ENCODE measurements at places on chromosomes 2 and 18.

GRCh38 chr18:40821596-40822243, 1133.3 kb upstream of the PIK3C3 start:
- no peak for DNase-seq

DNA sequence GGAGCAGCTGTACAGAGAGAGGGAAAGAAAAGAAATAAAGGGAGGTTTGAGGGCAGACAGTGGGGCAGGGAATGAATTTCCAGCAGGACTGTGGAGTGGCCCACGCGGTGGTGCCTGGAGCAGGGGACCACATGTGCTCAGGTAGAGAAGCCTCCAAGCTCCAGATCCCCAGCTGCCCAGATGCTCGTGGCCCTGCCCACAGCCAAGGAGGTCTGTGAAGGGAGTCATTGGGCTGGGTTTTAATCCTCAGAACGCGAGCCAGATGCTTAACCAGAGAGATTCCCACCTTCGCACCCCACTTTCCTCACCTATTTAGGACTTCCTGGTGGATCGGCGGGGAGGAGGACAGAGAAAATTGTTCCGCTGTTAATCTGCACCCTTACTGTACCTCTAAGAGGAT, 369.4 kb downstream of the PARD3B start:
- no peak for DNase-seq

- no peak for DNase-seq
Measured at GRCh38 chr18:56148373-56148772, 490.0 kb downstream of the TXNL1 start.

- DNase-seq = no peak
Measured at GRCh38 chr2:195407783-195408182, 249.2 kb upstream of the SLC39A10 start.

- DNase-seq = peak; percentile 59
Measured at GRCh38 chr18:24600076-24600654, 139.7 kb downstream of the HRH4 start.

DNA sequence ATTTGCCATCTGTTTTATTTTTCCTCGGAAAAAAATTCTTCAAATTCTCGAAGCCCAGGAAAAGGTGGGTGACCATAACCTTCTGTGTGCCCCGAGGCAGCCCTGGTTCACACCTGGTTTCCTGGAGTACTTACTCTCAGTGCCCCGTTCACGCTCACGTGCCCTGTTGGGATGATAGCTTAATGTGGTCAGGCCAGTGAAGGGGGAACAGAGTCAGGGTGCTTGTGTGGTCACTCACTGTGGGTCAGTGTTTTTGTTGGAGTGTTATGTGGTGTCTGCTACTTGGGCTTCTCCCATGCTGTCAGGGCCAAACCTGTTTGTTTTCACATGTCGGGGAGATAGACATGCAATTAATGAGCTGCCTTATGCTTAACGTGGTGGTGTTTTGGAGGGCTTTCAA, 78.1 kb downstream of the MAP4K4 start:
- DNase-seq = no peak

DNA sequence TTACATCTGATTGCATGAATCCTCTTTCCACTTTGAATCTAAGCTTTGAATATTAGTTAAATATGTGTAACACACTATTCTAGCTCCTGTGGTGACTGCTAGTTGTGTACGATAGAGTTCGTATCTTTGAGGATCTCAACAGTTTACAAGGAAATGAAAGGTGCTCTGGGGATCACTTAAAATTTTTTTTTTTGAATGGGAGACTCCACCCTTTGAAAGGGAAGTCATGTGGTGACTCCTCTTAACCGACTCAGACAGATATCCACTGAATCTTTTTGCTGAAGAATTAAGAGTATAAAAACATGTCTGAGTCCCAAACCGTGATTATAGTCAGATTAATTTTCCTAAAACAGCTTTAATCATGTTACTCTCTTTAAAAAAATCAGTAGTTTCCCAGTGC, 4.0 kb downstream of the CLIP4 start:
- DNase-seq = no peak

GRCh38 chr18:34857320-34857719, 147.2 kb downstream of the DTNA start:
- DNase-seq = peak; percentile 37

DNA sequence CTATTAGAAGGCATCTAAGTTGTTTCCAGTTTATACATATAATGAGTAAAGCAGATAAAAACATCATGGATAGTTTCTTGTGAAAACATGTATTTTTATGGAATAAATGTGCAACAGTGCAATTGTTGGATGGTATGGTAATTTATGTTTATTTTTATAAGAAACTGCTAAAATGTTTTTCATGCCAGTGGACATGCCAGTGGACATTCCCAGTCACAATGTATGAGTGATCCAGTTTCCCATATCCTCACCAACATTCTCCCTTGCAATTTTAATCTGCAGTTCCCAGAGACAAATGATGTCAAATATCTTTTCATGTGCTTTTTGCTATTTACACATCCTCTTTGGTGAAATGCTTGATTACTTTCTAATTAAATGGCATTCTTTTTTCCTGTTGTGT, 818.6 kb downstream of the SUCLG1 start:
- DNase-seq = no peak

- DNase-seq = no peak
Measured at GRCh38 chr2:238004077-238004830, 37.4 kb downstream of the UBE2F start.

GRCh38 chr2:85216927-85217326, 83.7 kb downstream of the TCF7L1 start:
- DNase-seq = no peak

- DNase-seq = no peak
Measured at GRCh38 chr2:111634050-111634794, 249.8 kb downstream of the ANAPC1 start.

DNA sequence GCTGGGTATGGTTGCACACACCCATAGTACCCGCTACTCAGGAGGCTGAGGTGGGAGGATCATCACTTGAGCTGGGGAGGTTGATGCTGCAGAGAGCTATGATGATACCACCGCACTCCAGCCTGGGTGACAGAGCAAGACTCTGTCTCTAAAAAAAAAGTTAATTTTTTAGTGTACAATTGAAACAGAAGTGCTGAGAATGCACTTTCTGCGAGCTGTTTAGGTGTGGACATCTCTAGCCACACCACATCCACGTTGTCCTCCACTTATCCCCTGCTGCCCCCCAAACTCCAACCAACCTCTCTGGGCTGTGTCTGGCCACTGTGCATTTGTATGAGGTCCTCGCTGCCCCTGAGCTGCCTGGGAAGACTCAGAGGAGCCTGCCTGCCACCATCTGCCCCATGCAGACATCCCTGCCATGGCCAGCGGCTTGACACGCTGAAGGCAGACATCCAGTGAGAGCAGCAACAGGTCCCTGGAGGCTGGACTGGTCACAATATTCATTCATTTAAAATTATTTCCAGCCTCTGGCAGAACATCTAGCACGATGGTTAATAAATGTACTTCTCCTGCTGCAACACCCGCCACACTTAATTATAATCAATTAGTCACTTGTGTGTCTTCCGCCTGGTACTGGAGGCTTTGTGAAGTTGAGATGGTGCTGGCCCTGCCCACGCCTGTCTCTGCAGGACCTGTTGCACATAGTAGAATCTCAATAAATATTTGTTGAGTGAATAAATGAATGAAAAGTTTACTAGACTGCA, 3.7 kb upstream of the AFF3 start:
- no peak for DNase-seq

- no peak for DNase-seq
Measured at GRCh38 chr18:74132201-74132600, 15.4 kb downstream of the FBXO15 start.

DNA sequence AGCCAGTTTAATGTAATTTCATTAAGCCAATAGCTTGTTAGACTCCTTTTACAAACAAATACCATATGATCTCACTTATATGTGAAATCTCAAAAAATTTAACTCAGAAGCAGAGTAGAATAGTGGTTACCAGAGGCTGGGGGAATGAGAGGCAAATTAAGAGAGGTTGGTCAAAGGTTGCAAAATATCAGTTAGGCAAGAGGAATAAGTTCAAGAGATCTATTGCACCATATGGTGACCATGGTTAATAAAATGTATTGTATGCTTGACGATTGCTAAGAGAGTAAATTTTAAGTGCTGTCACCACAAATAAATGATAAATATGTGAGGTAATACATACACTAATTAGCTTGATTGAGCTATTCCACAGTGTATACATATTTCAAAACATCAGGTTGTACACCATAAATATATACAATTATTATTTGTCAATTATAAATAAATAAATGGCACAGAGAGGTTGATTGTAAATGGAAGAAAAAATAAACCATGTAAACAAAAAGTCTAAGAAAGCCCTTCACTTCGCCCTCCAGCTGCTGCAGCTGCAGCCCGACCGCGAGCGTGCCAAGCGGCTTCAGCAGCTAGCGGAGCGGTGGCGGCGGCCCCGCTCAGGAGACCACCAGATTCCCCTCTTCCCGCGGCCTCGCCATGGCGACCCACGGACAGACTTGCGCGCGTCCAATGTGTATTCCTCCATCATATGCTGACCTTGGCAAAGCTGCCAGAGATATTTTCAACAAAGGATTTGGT, 23.0 kb upstream of the ACTR2 start:
- no peak for DNase-seq

DNA sequence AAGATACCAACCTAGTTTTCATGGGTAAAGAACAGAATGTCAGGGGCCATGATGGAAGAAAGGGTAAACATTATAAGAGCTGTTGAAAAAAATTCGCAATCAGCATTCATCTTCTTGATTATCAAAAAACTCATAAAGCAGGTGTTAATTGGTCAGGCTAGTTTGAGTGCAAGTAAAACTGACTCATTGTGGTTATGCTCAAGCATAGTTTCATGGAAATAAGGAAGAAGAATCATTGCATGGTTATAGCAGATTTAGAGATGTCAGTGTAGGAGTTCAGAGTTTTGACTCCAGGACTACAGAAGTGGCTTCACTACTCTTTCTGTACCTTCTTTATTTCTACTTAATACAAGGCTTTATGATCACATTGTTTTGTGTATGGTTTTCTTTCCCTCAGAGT, 26.9 kb upstream of the CDH19 start:
- DNase-seq = no peak

DNA sequence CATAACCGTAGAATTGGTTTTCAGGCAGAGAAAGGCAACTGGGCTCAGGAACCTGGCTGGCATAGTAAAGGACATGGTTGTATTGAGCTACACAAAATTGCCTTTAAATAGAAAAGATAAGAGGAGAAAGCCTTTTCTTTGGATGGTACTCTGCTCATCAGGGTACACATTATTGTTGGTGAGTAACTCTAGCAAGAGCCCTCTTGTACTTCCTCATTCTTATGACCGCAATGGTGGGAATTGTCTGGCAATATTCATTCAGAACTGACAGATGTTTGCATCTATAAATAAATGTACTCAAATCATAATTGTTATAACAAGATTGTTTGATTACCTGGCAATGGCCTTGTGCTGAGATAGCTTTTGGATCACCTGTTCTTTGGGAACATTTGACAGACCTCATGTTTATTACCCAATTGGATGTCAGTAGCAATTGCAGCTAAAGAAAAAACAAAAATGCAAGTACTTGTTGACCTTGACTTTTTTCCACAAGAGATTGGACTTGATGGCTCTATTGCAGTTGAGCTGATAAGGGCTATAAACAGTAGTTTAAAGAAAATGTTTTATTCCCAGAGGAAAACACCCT, 43.9 kb downstream of the MEIS1 start:
- DNase-seq = no peak

DNA sequence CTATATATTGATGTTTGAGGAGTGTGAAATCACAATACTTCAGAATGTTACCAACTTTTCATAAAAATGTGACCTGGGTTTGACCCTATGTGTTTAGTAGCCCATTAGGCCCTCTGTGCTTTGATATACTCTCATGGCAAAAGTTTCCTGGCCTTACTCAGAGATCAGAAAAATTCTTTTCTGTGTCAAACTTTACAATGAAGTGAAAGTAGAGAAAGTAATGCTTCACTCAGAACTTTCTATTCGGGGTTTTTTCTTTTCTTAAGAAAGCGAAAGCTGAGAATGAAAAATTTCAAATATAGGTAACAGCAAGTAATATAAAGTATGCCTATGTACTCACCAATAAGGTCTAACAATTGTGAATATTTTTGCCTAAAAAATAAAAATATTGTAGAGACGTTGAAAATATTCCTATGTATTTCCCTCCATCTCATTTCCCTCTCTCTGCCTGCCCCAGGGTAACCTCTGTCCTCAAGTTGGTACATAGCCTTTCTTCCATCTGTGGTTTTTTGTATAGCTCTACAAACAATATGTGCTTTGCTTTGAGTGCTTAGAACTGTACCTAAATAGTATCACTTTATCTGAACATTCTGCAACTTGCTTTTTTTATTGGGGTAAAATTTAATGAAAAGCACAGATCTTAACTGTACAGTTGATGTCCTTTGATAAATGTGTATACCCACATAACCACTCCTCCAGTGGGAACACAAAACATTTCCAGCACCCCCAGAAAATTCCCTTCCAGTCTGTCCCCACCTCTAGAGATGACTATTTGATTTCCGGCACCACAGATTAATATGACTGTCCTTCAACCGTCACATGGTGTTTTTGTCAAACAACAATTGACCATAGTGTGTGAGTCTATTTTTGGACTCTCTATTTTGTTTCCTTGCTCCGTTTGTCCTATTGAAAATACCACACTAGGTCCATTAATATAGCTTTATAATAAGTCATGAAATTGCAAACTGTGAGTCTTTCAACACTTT, 10.3 kb upstream of the ACKR3 start:
- no peak for DNase-seq

DNA sequence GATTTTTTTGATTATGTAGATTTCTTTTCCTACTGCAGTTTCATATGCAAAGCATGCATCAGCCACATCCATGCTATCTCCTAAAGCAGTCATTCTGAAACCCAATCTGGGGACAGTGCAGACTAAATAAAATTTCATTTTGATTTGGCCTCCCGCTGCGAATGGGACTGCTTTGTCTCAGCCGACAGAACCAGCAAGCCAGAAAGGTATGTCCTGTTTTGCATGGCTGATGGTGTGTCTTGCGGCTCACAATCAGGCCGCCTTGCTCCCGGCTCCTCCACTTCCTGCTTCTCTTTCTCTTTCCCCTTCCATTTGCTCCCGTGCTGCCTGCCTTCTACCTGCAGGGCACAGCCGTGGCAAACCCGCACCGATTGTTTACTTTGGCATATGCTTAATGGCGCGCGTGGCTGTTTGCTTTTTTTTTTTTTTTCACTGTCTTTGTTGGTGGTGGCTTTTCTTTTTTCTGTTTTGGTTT, 419.6 kb upstream of the POU3F3 start:
- DNase-seq = no peak

DNA sequence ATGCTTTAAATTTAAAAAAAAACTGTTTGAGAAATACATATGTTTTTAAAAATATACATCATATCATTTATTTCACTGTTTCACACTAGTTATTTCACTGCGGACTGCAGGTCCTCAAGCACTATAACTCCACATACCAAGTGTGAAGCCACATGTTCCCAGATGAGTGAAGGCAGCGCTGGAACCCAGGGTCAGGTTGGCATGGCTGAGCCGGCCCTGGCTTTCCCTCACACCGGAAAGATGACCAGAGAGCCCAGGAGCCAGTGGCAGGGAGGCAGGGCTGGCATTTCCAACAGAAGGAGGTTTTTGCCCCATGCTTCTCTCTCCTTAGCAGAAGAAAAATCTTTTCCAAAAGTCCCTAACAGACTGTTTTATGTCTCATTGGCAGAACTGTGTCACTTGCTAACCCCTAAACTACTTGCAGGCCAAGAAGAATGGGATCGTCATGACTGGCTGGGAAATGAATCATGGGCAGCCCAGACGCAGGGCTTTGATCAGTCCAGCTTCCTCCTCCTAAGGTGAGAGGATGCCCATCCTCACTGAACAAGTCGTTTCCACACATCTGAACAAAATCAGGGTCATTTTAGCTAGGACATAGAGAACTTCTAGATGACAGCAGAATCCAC, 287.6 kb upstream of the HNRNPA3 start:
- peak; percentile 34 for DNase-seq

Data from kidney capillary endothelial cell (primary cell).